ENCODE measurements at places on chromosomes 2 and 18.

DNA sequence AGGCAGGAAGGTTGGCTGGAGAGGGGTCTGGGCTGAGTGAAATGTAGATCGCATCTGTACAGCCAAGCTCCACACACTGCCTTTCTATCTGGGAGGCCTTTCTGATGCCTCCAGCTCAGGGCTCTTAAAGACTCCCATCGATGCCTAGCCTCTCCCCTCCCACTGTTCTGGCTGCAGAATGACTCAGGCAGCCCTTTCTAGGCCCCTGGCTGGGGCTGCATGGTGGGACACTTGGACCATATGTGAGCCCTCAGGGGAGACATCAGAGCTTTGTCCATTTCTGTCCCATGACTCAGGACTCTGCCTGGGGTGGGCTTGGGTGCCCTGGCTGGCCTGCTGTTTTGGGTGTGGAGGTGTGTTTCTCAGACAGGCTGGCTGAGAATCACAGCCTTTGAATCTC is 101.3 kb downstream of the CELF4 start:
- DNase-seq, result no peak

DNA sequence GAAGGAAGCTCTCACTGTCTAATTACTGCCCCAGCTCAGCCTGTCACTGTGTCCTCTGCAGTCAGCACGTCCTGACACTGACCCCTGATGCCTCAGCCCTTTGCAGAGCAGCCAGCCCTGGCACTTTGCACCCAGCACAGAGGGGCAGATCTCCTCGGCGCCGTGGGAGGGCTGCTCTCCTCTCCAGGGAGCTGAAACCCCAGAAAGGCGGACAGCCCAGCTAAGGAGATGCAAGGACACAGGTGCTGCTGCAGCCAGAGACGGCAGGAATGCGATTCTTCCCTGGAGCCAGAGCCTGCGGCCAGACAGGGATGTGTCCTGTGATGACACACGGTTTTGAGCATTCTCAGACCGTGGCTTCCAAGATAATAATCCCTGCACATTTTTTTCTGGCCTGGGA is 34.5 kb upstream of the SIX3 start:
- DNase-seq, result no peak

GRCh38 chr18:40926679-40927078 is 1028.4 kb upstream of the PIK3C3 start:
- no peak for DNase-seq

GRCh38 chr2:134148172-134148571 is 105.7 kb upstream of the MGAT5 start:
- no peak for DNase-seq

GRCh38 chr2:105796131-105796638 is 51.5 kb downstream of the NCK2 start:
- DNase-seq, result peak; percentile 51

DNA sequence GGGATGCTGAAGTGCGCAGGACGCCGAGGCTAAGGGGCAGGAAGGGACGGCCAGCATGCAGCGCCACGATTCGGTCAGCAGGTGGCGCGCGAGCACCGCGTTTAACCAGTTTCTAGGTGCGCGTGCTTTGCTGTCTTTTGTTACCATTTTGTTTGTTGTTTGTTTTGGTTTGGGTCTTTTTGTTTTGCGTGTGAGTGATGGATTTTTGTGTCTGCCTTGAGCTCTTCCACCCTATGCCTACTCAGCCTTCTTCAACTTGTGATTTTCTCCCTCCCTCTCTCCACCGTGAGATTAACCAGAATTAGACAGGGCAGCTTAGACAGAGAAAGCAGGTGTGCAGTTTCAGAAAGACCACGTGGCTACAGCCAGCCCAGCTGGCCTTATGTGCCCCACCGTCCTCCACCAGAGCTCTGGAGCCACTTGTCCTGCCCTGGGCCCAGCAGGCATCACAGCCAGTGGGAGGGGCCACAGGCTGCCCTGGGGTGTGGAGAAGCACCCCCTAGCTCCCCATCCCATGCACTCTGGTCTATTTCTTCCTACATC is 180.2 kb downstream of the RNF144A start:
- DNase-seq, result peak; percentile 74

GRCh38 chr2:107747964-107748583 is 78.6 kb upstream of the RGPD4 start:
- DNase-seq, result no peak

DNA sequence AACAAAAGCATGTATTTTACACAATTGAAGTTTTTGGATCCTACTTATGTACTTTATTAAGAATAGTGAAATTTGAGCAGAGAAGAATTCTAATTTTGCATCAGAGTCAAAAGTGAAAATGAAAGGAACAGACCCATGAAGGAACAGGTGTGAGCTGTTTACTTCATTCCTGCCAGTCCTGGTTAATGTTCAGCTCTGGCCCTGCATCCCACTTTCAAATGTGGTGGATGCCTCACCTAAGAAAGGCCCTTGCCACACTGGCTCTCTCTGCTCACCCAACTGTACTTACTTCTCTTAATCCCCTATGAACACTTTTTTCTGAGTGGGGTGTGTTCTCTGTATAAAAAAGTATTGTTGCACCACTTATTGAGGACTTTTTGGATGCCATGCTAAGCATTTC is 22.2 kb downstream of the FAM110C start:
- no peak for DNase-seq

DNA sequence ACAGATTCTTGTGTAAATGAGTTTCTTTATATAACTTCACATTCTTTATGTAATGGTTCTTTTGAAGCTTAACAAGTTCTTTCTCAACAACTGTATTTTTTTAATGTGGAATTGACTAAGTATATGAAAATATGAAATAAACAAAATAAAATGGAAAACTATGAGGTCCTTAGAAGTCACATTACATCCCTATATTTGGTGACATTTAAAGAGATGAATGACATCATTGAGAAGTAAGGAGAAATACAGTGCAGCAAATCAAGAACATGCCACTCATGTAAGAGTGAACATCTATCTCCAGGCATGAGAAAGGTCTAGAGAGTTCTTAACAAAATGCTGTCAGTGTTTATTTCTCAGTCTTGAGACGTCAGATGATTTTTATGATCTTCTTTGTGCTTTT is 39.0 kb upstream of the AAK1 start:
- no peak for DNase-seq

- DNase-seq, result no peak
Measured at GRCh38 chr2:240390091-240391073, 45.1 kb upstream of the GPC1 start.

- no peak for DNase-seq
Measured at GRCh38 chr2:200101922-200102321, 146.5 kb downstream of the MAIP1 start.

Measured in activated CD4-positive, alpha-beta T cell treated with anti-CD3 and anti-CD28 coated beads, Interleukin-2, amount 50 U/mL, for 48 hours (primary cell).